ENCODE measurements at places on chromosomes 16 and 17.
A peak's percentile ranks its signal among the peaks of the same experiment; 100 is the strongest.

GRCh38 chr16:28136751-28137434, 73.4 kb upstream of the GSG1L start:
- no peak for DNase-seq

DNA sequence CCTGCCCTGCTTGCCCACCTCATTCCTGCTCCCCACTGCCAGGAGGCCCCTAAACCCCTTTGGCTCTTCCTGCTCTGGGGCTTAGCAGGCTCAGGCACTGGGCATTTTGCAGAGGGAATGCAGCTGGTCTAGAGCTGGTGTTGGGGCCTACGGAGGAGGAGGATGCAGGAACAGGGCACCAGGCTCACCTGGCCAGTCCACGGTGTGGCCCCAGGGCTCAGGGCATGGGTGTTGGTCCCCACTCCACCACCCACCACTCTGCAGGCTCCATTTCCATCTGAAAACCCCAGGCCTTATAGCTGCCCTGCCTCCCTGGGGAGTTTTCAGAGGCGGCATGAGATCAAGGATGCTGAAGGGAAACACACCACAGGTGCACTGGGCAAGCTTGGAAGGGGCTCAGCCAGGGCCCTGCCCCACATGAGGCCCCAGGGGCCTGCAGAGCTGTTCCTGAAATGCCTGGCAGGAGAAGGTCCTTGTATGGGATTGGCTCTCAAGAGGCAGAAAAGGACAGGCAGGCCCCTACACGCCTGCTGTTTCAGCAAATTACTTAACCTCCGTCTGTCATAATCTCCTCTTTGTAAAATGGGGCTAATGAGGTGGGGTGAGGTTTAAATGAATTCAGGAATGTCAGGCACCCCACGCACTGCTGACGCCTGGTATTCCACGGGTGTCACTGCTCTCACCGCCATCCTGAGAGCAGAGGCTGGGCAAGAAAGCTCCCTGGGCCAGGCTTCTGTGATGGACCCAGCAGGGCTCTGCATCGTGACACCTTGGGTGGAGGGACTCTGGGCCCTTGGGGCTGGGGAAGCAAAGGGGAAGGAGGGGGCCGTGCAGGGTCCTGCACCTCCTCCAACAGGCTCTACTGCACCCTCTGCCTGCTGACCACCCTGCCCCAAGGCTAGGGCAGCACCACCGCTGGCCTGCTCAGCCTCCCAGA, 9.3 kb downstream of the SLC47A2 start:
- no peak for DNase-seq

- DNase-seq = no peak
These were observed 41.8 kb downstream of the BRD7 start for GRCh38 chr16:50326835-50327465.

DNA sequence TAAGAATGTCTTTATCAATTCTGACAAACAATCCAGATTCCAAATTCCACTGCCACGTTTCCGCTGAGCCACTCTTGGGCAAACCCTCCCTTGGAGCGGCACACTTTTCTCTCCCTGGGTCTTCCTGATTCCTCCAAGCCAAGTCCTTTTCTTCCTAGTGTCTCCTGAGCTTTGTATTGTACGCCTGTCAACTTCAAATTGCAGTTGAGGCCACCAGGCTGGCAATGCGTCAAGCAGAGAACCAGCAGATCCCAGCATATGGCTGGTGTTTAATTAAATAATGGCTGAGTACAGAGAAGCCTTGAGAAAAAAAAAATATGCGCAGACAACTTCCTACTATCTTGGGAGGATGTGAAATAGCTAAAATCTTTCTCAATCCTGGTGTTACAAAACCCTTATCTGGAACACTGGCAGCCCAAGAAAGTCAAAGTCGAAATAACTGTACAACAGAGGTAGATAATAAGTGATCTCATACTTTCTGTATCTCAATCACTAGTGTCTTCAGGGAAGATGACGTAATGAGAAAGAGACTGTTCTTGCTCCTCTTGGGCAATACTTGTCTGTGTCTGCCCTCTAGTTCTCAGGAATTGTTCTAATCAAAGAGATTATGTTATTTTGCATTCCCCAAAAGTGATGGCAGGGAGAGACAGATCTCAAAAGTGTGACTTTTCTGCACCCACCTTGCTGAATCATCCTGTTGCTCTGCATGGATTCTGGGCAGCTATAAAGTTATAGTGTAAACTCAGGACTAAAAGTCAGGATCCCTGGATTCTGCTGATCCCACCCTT, 15.0 kb downstream of the SMIM36 start:
- DNase-seq = no peak

DNA sequence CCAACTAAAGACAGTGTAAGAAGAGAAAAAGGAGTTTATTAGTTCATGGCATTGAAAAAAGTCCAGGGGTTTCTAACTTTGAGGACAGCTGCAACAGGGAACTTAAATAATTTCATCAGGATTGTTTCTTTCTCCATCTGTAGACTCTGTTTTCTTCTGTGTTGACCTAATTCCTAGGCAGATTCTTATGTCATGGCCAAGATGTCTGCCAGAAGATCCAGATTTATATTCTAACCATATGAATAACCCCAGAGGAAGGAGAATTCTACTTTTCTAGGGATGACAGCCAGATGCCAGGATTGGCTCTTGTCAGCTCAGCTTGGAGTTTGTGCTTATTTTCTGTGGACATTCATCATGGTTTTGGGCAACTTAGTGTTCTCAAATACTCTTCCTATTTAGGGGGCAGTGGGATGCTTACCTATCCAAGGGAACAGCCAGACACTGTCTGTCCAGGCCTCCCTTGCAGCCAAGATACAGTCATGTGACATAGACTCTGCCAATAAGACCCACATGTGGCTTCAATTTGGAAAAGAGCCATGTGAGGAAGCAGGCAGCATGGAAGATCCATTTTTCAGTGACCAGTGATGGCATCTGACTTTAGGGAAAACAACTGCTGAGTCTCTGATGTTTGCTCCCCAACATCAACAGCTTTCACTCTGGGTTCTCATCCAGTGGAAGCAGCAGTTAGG, 18.2 kb downstream of the PCTP start:
- no peak for DNase-seq

DNA sequence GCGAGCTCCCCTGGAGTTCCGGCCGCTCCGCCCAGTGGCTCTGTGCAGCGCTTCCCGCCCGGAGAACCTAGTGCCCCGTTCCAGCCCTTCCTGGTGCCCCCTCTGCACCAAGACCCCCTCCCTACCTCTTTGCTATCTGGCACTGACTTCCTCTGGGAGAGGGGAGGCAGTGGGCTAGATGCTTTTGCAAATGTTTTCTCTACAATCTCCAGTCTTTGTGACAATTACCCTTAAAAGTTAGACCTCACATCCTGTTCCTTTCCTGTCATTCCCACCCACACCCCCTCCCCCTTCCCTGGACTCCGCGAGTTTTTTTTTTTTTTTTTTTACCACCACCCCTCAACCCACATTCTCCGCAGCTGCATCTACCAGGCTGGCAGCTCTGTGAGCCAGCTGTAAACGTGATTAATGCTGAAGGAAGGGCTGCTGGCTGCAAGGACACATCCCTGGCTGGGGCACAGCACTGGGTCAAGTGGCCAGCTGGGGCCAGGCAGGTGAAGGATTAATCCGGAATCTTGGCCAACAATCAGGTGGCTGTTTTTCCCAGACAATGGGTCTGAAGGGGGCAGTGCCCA, 101.5 kb downstream of the MGAT5B start:
- no peak for DNase-seq

DNA sequence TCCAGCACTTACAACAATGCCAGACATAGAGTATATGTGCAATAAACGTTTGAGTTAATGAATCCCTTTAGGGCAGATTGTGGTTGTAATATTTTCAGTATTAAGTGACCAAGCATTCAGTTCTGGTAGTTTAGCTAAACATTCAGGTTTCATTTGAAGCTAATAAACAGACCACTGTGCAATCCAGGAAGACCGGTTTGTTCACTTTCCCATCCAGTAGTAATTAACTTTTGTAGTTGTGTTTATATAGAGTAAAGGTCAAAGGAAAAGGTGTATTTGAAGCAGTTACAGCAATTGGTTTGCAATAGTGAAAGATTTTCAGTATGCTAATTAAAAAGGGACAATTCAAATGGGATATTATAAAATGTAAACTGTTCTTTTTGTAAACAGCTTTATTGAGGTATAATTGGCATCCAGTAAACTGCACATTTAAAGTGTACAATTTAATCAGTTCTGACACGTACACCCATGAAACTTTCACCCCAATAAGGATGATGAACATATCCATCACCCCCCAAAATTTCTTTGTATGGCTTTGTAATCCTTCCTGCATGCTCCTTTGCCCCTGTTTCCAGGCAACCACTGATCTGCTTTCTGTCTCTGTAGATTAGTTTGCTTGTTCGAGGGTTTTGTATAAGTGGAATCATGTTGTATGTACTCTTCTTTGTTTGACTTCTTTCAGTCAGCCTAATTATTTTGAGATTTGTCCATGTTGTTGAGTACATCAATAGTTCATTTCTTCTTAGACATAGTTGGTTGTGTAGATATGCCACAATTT, 26.3 kb downstream of the MRTFB start:
- peak; percentile 78 for DNase-seq

- DNase-seq = no peak
These were observed 42.0 kb upstream of the SMPD3 start for GRCh38 chr16:68490358-68490757.

DNA sequence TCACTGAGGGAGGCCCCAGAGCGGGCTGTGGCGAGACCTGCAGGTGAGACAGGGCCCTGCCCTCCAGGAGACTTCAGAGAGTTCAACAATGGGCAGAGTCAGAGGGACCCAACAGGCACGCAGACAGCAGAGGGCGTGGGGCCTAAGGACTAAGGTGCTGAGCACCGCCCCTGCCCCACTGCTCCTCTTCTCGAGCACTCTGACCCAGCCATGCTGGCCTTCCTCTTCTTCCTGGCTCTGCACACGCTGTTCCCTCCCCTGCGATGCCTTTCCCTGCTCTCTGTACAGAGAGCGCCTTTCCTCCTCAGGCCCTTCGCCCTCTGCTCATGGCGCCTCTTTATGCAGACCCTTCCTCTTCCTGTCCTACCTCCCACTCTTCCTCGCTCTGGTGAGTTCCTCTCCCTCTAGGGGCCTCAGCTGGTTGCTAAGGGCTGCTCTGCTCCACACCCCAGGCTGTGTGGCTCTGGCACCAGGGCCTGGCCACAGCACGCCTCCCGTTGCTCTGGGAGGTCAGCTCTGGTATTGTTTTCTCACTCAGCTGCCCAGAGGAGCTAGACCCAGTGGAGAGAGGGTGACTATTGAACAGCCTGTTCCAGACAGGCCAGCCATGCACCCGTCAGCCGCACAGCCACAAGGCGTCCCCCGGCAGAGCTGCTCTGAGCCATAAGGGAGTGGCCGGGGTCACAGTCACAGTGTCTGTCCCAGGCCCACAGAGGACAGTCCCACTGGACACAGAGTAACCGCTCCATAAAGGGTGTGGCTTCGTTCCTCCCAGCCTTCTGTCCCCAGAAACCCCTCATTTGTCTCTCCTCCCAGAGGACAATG, 13.6 kb upstream of the RASD1 start:
- no peak for DNase-seq

DNA sequence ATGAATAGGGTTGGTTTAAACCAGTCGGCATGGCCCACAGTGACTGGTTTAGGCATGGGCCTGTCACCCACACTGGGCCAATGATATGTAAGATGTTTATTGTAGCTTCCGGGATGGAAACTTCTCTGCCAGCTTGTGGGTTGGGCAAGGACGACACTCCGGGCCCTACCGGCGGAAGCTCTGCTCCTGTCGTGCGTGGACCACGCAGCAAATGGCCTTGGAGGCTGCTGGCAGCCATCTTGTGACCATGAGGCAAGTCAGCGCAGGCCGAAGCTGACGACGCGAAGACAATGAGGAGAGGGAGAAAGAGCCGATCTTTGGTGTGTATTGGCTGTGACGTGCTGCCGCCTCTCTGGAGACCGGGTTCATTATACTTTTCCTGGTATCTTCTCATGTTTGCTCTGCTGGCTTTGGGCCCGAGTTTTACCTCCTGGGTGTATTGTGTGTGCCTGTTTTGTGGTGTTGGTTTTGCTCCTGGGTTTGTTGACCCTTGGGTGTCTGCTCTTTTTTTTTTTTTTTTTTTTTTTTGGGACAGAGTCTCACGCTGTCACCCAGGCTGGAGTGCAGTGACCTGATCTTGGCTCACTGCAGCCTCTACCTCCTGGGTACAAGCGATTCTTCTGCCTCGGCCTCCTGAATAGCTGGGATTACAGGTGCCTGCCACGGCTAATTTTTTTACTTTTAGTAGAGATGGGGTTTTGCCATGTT, 15.4 kb downstream of the SLC25A10 start:
- no peak for DNase-seq

GRCh38 chr16:75294773-75295459, 43.5 kb upstream of the BCAR1 start:
- no peak for DNase-seq

GRCh38 chr16:82456683-82457082, 170.1 kb upstream of the CDH13 start:
- DNase-seq = peak; percentile 47

- no peak for DNase-seq
These were observed 24.2 kb downstream of the NSMCE1 start for GRCh38 chr16:27244363-27244755.

DNA sequence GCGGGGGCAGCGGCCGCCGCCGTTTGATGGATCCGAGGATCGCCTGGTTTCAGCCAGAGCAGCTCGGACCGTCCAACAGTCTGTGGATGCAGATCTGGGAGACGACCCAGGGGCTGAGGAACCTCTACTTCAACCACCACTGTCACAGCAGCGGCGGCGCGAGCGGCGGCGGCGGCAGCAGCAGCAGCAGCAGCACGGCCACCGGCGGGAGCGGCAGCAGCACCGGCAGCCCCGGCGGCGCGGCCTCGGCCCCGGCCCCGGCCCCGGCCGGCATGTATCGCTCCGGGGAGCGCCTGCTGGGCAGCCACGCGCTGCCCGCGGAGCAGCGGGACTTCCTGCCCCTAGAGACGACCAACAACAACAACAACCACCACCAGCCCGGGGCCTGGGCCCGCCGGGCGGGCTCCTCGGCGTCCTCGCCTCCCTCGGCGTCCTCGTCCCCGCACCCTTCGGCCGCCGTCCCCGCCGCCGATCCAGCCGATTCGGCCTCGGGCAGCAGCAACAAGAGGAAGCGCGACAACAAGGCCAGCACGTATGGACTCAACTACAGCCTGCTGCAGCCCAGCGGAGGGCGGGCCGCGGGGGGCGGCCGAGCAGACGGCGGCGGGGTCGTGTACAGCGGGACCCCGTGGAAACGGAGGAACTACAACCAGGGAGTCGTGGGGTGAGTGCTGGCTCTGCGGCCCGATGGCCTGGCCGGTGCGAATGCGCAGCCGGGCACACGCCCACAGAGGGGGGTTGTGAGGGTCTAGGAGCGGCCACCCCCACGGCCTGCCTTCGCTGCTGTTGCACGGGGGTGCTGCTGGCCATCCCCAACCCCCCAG, 702 bp downstream of the TENT4B start:
- no peak for DNase-seq

DNA sequence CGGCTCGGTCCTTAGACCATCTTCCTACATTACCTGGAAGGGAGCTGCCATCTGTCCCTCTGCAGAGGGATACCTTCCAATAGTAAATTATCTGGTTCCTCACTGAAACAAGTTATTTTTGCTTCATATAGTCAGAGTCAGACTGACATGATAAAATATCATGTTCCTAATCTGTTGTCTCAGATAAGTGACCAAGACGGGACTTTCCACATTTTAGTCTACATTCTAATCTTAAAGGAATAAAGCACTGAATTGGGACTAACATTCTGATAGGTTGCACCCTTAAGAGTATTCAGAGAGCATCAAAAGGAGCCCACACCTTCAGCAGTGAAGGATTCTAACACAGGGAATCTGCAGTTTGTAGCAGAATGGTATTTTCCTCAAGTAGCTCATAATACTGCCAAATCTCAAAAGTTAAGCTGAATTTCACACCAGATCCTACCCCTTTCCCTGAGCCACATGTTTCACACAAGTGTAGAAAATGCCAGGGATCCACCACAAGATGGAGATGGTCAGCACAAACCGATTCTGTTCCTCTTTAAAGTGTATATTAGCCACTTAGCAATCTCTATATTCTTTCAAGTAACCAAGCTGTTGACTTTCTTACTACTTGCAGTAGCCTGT, 13.4 kb downstream of the GINS2 start:
- no peak for DNase-seq

Data from renal pelvis (tissue), 12 donors.